CD4-positive, alpha-beta T cell treated with Interleukin-4 for 4 hours (primary cell): ENCODE measurements at places on chromosomes 16 and 17.
A peak's percentile ranks its signal among the peaks of the same experiment; 100 is the strongest.

DNA sequence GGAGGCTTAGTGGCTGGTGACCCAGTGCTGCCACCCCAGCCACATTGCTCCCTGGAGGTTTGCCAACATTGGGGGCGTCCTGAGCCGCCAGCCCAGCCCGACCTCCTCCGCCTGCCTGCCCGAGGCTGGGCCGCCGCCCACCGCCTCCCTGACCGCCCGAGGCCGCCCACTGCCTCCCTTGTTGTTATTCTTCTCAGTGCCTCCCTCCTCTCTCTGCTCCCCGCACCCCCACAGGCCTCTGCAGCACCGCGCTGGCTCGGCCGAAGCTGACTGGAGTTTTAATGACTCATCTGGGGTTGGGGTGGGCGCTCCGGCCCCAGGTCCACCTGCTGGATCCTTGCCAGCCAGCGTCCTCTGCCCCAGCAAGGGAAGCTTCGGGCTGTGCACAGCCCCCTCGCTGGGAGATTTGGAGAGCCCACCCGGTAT is 102.5 kb downstream of the RBFOX3 start:
- DNase-seq: no peak

GRCh38 chr17:10624969-10625368 is 32.1 kb downstream of the MYH3 start:
- DNase-seq: no peak

DNA sequence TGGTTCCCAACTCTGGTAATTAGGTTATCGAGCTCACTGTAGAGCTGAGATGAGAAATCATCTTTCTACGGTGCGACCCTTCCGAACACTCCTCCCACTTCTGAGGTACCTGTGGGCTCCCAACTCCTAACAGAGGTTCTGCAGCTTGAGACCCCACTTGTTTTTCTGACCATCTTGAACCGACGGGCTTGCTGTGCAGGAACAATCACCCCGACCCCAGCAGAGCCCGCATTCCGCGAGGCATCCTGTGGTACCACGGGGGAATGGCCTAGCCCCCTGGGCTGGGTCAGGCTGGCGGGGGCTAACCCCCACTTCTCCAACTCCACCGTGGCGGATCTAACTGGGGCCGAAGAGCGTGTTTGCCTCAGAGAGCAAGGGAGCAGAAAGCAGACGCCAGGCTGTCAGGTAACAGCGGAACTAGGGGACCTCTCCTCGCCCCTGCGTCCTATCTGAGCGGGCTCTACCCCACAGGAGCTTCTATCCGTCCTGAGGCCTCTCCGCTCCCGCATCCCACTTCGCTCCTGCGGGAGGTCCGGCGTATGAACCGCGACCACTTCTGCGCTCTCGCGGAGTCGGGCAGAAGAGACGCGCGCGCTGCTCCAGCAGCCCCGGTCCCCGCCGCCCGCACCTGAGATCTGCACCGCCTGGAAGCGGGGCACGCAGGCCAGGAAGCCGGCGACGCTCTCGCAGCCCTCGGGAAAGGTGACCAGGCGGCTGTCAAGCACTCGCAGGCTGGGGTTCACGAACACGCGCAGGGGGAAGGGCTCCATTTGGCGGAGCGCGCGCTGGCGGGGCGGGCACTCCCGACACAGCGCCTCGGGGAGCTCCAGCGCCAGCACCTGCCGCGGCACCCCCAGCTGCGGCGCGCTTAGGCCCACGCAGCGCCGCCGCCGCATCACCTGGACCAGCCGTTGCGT is 761 bp downstream of the PDF start:
- no peak for DNase-seq

DNA sequence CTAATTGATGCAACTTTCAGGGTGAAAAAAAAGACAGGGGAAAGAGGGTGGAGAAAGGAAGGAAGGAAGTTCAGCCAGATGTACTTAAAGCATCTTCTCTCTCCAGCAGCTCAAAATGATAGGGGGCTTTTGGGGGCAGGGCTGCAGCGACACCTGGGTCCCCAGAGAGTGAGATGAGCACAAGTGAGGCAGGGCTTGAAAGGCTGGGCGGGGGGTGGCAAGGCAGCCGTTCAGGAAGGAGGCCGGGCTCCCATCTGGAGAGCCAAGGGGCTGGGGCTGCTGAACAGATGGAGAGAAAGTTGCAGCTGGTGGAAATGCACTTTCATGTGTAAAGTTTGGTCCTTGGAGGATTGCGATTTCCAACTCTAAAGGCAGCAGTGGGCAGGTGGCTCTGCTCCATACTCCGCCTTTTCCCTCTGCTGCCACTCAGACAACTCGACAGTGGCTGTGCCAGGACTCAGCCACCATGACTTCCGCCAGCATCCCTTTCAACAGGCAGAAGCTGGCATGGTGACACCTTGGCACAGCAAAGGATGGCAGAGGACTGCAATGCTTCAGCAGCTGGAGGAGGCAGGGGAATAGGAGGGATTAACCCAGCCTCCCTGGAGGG is 7.7 kb downstream of the SLC35B1 start:
- no peak for DNase-seq

DNA sequence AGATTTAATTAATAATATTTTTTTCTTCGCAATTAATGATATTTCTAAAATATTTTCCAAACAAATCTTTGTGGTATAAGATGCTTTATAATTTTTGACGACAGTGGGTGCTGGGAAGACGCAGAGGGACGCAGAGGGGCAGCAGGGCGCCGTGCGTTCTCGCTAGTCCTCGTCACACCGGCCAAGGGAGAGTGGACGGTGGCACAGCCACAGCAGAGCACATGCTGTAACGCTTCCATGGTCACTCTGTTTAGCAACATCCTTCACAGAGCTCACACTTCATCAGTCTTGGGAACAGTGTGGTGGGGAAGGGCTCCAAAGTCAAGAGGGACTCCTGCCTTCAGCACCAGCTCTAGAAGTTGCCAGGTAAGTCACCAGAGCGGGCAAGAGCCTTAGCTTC is 60.4 kb downstream of the NDEL1 start:
- DNase-seq: no peak

GRCh38 chr16:77910021-77910420 is 112.3 kb upstream of the CLEC3A start:
- no peak for DNase-seq

DNA sequence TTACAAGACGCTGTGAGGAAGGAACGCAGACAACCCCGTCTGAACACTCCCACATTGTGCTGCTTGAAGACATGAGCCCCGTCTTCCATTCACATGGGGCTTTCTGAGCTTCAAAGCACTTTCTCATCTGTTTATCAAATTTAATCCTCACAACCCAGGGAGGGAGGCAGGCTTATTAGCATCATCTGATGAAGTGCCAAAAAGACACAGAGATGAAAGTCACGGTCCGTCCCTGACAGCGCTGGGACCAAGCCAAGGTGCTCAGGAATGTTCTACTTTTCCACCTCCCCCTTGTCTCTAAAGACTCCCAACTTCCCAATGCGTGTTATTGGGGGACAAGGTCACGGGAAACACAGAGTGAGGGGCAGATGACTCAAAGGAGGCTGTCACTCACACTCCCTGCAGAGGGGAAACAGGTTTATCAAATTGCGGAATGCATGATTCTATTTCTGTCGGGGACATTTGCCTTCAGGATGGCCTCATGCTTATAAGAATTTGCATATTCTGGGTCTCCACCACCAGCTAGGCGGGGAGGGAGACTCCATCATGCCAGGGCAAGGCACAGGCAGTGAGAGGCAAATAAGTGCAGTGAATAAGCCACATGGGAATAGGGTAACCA is 10.7 kb downstream of the XYLT1 start:
- DNase-seq: no peak

DNA sequence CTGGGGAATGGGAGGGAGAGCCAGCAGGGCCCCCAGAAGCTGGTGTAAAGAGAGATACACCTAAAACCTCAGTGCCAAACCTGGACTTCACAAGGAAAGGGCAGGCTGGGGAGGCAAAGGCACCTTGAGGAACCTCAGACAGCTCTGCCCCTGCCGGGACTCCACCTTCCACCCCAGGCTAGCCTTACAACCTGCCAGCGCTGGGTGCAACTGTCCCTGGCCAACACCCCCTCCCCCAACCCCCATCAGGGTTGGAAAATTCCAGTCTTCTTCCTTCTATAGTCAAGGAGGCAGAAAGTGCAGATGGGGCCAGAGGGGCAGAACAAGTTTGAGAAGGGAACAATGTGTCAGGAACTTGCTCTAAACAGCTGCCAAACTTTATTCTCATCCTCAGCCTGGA is 2.2 kb downstream of the YBX2 start:
- DNase-seq: no peak

DNA sequence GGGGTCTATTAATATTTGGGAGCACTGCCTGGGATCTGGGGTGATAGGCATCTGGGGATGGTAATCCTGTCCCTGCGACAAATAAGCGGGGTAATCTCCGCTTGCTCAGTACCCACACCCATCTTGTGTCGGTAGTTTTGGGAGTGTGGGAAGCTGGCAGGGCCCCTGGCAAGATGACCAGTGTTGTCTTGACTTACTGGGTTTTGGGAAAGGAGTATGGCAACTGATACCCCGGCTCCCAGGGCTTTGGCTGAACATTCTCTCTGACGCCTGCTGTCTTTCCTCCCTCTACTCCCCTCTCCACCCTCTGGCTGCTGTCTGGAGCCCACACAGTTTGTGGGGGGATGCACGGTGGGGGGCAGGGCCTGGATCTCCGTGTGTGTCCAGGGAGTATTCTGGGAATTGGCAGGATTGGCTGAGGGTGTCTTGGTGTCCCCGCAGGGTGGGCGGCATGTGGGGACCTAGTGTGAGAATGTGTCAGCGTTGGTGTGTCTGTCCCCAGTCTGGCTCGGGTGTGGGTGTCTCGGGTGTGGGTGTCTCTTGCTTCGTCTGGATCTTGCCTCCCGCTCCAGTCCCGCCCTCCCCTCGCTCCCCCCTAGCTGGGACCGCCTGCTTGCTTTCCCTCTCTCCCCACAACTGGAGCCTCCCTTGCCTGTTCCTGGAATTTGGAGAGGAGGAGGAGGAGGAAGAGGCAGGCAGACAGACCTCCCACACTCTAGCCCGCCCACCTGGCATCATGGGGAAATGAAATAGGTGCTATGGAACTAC is 12.0 kb downstream of the RARA start:
- peak; percentile 75 for DNase-seq

DNA sequence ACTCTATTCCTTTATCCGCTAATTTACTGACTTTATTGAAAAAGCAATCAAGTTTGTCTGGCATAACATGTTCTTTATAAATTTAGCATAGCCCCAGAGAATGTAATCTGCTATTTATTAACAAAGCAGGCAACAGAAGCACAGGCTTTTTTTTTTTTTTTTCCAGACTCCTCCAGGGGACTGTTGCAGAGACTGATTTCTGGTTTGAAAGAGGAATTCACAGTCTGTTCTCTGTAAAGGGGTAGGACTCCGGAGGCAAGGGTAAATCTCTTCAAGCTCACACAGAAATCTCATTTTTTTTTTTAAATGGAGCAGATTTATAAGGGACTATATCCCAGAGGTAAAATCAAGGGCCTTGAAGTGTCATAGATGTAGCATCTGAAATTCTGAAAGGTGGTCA is 1386.5 kb upstream of the CDH8 start:
- no peak for DNase-seq

DNA sequence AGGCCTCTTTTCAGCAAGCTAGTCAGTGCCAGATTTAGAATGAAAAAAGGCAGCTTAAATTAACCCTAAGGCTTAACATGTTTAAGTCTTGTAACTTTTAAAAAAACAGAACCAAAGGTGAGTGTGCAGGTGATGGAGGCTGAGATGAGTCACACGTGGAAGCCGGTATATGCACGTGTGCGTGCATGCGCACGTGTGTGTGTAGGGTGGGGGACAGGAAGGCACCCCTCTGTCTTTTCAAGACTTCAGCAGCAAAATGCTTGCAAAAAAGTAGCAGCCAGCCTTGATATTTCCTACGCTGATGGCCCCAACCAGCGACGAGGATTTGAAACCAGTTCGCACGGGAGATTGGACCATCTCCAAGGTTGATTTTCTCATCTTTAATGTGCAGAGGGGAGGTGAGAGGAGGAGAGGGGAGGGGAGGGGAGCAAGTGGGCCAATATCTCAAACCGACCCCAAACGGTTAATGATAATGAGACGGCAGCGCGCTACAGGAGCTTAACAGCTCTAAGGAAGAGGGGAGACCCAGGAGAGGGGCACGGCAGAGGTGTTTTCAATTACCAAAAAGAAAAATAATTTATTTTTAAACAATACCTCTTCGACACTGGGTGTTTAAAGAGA is 154.7 kb downstream of the ZNF423 start:
- no peak for DNase-seq

GRCh38 chr17:57612202-57613071 is 132.7 kb downstream of the CCDC182 start:
- peak; percentile 75 for DNase-seq

- DNase-seq: no peak
Observed at GRCh38 chr17:58667934-58668597, 23.8 kb downstream of the TEX14 start.

DNA sequence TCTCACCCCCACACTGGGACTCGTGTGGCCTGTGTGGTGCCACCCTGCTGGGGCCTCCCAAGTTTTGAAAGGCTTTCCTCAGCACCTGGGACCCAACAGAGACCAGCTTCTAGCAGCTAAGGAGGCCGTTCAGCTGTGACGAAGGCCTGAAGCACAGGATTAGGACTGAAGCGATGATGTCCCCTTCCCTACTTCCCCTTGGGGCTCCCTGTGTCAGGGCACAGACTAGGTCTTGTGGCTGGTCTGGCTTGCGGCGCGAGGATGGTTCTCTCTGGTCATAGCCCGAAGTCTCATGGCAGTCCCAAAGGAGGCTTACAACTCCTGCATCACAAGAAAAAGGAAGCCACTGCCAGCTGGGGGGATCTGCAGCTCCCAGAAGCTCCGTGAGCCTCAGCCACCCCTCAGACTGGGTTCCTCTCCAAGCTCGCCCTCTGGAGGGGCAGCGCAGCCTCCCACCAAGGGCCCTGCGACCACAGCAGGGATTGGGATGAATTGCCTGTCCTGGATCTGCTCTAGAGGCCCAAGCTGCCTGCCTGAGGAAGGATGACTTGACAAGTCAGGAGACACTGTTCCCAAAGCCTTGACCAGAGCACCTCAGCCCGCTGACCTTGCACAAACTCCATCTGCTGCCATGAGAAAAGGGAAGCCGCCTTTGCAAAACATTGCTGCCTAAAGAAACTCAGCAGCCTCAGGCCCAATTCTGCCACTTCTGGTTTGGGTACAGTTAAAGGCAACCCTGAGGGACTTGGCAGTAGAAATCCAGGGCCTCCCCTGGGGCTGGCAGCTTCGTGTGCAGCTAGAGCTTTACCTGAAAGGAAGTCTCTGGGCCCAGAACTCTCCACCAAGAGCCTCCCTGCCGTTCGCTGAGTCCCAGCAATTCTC is 27.4 kb downstream of the STH start:
- no peak for DNase-seq

GRCh38 chr17:57292091-57292490 is 35.8 kb downstream of the MSI2 start:
- no peak for DNase-seq

GRCh38 chr16:53433509-53433908 is 762 bp upstream of the RBL2 start:
- DNase-seq: no peak

- DNase-seq: no peak
Observed at GRCh38 chr16:60727851-60728250, 1308.4 kb downstream of the CDH8 start.

DNA sequence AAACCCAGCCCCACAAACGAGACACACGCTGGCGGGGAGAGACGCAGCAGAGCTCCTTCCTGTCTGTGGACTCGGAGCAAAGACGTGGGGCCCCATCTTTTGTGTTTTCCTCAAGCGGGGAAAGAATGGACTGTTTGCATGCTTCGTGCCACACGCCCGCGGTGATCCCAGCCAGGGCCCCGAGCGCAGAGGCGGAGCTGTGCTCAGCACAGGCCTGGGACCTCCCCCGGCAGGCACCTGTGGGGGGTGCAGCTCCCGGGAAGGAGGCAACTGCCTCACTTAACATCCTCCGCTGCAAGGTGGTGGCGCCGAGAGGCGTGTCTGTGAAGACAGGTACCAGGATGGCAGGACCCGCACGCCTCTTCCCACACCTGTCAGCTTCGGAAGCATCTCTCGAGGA is 19.1 kb downstream of the TRARG1 start:
- DNase-seq: no peak
